ENCODE measurements at places on chromosomes 7 and 10.

DNA sequence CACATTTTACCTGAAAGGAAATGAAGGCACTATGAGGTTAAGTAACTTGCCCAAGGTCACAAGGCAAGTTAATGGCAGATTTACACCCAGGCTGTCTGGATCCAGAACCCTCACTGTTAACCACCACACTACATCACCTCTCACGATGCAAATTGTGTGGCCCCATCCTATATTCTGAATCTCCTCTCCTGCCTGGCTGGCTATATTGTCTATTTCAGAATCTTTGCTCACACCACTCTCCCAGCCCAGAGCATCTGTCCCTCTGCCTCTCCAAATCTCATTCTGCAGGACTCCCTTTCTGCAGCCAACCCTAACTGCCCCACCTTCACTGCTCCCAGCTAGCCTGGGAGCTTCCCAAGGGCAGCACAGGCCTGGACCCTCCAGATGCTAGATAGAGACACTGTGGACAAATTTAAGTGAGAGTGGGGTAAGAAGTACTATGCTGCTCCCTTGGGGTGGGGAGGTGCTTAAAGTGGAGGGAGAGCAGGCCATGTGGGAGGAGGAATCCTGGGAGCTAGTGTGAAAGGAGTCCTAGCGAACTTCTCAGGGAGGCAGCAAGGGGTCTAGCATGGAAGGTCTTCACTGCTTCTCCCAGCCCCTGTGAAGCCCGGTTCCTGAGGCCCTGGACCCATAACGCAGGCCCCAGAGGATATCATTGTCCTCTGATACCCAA lies 786 bp downstream of the CUEDC2 start:
- DNase-seq = no peak

GRCh38 chr10:62734781-62735463 lies 69.6 kb upstream of the ADO start:
- no peak for DNase-seq

- no peak for DNase-seq
Measured at GRCh38 chr7:108440613-108441012, 15.6 kb downstream of the NRCAM start.

DNA sequence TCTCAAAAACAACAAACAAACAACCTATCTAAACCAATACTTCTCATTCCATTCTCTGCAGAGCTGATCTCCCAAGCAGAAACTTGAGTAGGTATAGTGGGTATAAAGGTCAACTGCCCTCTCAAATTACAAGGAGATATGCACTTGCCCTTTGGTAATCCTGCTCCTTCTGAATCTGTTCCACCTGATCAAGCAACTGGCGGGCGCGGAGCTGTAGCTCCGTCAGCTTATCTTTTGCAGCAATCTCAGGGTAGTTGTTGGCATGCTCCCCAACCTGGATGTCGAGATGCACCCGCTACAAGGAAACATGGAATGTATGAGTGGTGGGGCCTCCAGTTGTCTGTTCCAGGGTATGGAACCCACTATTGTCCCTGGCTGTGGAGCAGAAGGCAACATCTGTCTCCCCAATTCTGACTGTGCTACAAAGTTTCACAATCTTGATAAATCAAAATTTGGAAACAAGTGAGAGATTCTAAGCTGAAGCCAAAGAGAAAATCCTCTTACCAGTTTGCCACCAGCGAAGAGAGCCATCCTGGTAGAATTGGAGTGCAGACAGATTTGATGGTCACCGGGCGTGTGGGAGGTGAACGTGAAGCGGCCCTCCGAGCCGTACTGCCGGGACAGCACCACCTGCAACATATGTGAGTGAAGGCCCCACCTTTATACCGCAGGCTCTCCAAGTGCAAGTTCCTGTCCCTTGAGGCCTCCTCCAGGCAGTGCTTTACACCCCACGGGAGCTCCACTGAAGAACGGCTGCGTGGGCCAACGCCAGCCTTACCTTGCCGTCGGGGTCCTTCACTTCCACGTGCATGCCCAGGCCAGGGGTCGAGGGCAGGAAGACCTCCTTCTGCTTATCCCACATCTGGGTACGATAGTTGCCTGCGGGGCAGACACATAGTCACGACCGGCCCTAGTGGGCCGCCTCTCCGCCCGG lies 819 bp downstream of the TMED4 start:
- DNase-seq = no peak

- DNase-seq = no peak
Measured at GRCh38 chr7:40419806-40420205, 285.0 kb downstream of the SUGCT start.

DNA sequence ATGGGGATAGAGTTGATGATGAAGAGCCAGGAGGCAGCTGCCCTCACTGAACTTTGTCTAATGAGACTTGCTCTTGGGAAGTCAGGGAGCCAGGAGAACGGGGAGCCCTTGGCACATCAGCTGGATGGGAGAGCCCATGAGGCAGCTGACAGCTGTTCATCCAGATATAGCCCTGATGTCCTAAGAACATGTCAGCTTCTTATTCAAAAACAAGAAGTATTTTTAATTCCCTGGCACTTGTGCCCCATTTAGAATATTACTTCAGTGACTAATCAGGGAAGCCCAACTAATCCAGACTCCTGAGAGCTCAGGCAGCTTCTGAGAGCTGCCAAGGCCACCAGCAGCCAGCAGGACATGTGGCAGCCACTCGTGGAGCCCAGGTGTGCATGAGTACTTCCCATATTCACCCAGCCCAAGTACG lies 363.4 kb downstream of the GRID1 start:
- no peak for DNase-seq

GRCh38 chr7:99331002-99331401 lies 5.3 kb downstream of the ARPC1A start:
- no peak for DNase-seq

DNA sequence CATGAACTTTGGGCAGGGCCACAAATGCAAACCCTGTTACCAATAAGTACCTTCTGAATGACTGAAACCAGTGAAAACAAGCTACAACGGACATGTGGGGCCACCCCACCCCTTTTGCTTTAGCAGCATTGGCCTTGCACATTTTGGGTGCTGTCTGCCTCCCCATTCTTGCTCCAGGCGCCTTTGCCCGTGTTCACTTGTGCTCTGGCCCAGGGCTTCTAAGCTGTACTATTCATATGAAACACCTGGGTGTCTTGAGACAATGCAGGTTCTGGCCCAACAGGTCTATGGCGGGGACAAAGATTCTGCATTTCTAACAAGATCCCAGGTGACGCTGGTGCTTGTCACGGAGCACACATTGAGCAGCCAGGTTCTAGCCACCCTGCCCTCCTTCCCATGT lies 96.5 kb upstream of the SDK1 start:
- no peak for DNase-seq

GRCh38 chr10:37721100-37721499 lies 136.3 kb downstream of the ZNF248 start:
- no peak for DNase-seq

DNA sequence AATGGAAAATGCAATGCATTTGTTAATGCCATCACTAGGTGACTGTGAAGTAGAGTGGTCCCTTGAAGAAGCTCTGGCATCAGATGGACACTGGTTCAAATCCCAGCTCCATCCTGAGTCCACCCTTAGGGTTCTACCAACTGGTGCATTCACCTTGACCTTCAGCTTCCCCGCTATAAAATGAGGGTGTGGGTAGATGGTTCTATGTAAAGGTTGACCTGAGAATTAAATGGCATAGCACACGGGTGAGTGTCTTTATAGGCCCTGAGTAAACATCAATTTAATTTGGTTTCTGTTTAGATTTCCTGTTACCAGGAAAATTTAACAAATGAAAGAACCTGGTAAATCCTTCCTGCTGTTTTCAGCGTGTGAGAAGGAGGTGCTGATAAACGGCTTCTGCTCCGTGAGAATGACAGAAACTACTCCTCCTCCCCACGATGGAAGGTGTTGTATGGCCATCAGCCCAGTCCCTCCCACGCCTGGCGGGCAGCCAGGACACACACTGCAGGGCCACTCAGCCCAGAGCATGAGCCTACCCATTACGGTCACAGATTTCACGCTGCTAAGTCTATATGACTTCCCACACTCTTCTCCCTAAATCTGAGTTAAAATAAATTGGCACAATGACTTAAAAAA lies 210.1 kb downstream of the TNS3 start:
- peak; percentile 81 for DNase-seq

GRCh38 chr7:99456288-99456687 lies 9.7 kb downstream of the ATP5MF start:
- DNase-seq = no peak

DNA sequence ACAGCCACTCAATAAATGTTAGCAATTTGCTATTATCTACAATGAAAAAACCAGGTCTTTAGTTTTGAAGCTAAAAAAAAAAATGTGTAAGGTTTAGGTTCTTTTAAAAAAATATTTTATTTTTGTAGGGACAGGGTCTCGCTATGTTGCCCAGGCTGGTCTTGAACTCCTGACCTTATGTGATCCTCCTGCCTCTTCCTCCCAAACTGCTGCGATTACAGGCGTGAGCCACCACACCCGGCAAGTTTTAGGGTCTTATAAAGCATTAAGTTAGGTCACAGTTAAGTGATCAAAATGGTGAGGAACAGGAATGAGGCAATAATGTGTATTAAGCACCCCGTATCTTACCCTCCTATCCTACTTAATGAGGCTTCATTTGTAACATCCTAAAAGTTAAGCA lies 774 bp downstream of the SEM1 start:
- no peak for DNase-seq

- peak; percentile 39 for DNase-seq
Measured at GRCh38 chr10:129942936-129943715, 20.9 kb downstream of the EBF3 start.

GRCh38 chr10:113880236-113880635 lies 25.8 kb downstream of the NHLRC2 start:
- DNase-seq = no peak

- no peak for DNase-seq
Measured at GRCh38 chr10:30068492-30069223, 9.3 kb upstream of the JCAD start.

GRCh38 chr10:123327450-123327849 lies 173.2 kb downstream of the BUB3 start:
- no peak for DNase-seq

All from lung (tissue), 17 donors.